Hematopoietic multipotent progenitor cell treated with erythropoietin and hydrocortisone succinate and interleukin-3 and kit ligand, for 4 days (in vitro differentiated cells): ENCODE measurements at places on chromosomes 7 and 10.
A peak's percentile ranks its signal among the peaks of the same experiment; 100 is the strongest.

DNA sequence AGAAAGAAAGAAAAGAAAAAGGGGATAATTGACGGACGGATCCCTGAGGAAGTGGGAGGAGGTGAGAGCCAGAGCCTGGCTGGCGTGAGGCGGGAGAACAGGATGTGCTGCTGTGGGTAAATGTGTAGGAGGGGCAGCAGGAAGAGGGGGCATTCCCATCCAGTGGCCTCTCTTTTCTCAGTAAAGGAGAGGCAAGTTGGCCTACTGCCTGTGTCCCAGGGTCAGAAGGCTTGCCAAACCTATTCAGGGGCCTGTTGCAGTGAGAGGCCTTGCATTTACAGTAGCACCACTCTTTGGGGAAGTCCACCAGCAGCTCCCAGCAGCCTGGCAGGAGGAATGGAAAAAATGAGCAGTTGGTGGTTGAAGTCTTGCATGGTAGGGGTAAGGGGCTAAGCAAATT lies 26.6 kb upstream of the ASCC1 start:
- DNase-seq: peak; percentile 48

- no peak for DNase-seq
Measured at GRCh38 chr10:92180399-92180798, 110.5 kb downstream of the CPEB3 start.

- no peak for DNase-seq
Measured at GRCh38 chr10:109450702-109451101, 472.6 kb downstream of the XPNPEP1 start.

GRCh38 chr7:2513702-2514101 lies 5.9 kb upstream of the LFNG start:
- no peak for DNase-seq

DNA sequence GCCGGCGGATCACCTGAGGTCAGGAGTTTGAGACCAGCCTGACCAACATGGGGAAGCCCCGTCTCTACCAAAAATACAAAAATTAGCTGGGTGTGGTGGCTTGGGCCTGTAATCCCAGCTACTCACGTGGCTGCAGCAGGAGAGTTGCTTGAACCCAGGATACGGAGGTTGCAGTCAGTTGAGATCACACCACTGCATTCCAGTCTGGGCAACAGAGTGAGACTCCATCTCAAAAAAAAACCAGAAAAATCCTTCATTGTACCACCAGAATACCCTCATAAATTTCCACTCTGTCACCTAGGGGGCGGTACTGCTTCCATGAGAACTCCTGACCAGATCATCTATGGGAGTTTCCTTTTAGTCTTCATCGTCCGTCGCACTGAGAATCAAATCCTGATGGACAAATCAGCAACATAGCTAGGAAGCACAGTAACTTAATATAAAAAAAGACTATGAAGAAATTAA lies 225.8 kb upstream of the KLF14 start:
- DNase-seq: peak; percentile 63

- no peak for DNase-seq
Measured at GRCh38 chr7:130918129-130919052, 184.4 kb upstream of the KLF14 start.

DNA sequence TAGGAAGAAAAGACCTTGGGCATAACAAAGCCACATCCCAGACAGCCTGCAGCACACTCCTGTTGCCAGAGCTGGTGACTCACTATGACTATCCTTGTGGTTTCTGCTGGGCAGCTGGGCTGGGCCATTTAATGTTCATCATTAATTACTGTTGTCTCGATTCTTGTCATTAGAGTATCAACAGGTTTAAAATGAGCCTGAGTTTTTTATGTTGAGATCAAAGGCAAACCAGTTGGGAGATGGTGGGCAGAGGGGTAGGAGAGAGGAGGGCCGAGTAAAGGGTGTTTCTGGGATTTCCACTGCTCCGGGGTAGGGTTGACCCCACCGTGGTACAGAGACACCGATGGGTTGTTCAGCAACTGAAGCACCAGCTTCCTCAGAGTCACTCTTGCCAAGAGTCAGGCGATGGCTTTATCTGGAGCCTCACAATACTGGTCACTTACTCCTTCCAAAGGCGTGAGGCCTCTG lies 128.7 kb upstream of the LYZL1 start:
- peak; percentile 14 for DNase-seq

DNA sequence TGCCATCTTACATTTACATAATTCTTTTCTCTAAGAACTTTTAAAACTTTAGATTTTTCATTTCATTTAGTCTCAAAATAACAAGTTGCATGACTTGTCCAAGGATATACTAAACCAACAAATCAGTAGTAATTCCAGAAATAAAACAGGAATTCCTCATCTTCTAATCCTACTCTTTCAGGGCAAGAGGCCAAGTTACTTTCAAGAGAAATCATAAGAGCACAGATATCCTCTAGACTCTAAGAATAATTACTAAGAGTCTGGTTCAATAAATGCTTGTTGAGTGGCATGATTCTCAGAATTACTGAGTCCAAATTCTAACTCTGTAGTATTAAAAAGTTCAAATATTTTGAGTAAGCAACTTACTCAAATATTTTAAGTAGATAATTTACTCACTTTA lies 12.9 kb downstream of the PDZD8 start:
- DNase-seq: no peak

DNA sequence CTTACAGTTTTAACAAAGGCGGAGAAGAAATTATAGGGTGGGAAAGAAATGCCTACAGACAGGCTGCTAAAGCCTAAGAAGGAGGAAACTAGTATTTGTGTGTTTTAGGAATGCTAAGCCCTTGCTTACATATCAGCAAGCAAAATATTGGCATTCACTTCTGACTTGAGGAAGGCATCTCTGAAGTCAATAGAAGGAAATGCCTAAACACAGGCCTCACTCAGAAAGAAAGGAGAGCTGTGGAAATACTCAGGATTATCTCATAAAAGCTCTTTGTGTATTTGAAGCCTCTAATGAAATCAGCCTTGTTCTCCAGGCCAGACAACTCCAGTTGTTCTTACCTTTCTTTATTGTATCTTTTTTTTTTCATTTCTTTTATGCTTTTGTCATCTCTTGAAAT lies 158.0 kb downstream of the AUTS2 start:
- no peak for DNase-seq

DNA sequence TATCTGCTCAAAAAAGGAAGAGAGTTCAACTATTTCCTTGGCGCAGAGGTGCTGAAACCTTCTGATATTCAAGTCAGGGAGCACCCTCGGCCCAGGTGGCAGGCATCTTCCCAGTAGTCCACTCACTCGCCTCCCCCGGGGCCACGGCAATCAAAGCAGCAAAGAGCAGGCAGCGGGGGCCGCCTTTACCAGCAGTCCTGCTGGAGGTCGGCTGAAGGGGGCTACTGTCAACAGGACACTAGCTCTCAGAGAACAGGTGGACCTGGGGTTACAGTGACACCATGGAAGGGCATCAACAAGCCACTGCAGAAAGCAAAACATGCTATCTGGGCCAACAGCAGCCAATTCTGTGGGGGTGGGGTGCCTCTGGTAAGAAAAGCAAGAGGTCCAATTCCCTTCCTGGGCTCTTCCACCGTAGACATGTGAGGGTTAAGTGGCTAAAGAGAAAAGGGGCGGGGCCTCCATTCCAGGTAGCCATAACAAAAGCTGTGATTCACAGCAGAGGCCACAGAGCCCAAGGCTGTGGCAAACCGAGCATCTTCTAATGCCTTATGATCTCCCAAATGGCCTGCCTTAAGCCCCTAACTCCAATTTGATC lies 9.4 kb downstream of the FZD9 start:
- no peak for DNase-seq

- DNase-seq: no peak
Measured at GRCh38 chr10:23892296-23892695, 316.6 kb upstream of the KIAA1217 start.

DNA sequence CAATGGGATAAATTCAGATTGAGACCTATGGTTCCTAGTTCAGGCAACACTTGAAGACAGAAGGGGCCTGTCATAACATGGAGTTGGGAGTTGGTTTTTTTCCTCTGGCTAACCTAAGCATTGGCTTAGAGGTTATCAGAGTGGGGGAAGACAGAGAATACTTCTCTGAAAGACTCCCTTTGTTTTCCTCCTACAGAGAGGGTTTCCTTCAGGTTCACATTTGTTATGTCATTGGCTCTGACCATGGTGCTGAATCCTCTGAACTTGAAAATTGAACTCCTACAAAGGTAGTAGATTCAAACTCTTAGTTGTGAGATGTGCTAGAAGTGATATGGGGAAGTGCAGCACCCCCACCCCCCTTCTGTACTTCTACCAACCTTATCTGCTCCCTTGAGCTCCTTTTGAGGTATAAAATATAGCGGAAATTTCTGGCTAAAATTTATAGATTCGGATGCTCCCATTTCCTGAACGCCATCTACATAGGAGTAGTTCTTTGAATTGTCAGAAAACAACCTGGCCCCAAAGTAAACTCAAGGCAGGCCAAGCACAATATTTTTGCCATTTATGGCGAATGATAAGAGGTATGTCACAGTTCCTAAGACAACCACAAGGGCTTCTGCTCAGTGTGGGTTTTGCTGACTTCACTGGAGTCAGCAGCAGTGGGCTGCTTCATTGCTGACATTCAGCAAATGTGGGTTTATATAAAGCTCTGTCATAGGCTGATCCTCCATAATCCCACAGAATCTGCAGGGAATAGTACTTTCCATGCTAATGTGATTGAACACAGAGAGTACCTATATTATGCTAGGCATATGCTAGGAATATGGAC lies 131.6 kb upstream of the KLF14 start:
- peak; percentile 78 for DNase-seq
